GM23248 (cell line): ENCODE measurements at places on chromosomes 4 and X. TPM values are rescaled to one million over a fixed set of nuclear protein-coding genes. Genes with fewer than 3 reads are reported as not detected.

DNA sequence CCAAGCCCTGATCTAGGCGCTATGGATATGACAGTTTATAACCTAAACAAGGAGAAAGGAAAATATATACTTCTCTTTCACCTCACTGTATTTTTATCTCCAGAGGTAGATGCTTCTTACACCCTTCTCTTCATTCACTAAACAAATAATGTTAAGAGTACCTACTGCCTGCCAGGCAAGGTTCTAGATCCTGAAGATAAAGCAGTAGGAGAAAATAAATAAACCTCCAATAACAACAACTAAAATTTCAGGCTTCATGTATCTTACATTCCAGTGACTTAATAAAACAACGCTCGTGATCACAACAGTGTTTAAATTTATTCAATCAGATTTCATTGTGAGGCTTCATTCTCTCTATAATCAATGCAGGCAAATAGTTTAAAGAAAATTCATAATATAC is 20.7 kb downstream of the PDGFC start:
- DNase-seq, result no peak

DNA sequence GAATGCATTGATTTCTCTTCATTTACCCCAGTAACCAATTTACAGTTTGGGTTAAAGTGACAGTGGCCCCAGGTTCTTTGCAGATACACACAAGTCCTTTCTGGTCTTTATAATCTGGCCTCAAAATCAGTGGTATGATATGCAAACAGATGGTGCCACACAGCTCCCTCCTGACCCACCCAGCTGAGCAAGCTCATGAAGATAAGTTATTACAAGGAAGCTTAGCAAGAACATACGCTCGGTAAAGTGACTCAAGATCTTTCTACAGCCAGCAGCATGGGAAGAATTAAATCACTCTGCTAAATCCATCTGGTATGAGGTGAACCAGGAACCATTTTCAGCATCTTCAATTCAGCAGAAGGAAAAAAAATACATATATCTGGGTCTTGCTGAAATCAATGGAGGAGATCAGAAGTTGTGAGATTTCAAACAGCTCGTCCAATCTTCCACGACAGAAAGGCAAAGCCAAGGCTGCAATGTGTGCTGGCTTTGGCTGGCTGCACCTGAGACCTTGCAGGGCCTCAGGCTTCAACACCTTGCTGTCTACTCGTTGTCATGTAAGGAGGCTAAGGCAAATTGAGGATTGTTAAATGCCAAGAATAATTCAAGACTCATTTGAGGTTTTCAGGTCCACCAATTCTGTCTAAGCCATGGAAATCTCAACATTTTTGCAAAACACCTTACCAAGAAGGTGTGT is 28.2 kb downstream of the SEL1L3 start:
- no peak for DNase-seq

DNA sequence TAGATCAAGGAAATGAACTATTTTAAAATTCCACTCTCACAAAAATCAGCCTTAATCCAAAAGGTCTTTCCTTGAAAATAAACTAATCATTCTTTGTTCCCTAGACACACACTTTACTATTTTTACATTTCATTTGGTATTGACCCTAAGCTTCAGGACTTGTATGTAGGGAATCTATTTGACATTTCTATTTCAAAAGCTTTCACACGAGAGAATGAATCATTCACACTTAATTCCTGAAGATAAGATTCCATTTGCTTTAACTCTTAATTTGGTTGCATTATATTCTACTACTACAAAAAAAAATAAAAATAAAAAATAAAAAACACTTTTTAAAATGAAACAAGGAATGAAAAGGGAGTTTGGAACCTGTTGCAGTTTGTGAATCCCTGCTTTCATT is 43.7 kb downstream of the EDNRA start:
- DNase-seq, result no peak

DNA sequence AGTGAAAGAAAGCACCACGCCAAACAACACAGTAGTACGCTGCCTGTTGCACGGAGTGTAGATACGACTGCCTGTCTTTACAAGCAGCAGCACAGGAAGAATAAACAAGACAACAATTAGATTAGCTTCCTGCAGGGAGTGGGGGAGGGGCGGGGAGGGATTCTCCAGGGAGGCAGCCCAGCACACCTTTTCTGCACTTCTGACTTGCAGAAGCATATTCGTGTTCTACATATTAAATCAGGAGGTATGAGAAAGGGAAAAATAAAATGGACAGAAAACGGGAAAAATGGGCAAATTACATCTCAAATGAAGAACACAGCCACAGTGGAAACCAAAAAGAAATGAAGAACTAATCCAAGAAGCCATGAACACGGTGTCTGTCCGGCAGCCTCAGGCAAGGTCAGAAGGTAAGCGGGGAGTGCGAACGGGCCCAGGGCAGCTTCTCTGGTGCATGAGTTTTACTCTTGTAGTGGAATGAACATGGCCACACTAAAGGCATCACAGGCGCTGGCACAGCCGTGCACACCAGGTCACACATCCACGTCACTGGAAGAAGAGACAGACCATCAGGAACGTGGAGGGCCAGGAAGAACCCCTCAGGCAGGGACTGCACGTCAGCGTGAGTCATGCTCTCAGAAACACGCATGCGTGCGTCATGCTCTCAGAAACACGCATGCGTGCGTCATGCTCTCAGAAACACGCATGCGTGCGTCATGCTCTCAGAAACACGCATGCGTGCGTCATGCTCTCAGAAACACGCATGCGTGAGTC is 20.1 kb upstream of the ADRA2C start:
- DNase-seq, result peak; percentile 33

DNA sequence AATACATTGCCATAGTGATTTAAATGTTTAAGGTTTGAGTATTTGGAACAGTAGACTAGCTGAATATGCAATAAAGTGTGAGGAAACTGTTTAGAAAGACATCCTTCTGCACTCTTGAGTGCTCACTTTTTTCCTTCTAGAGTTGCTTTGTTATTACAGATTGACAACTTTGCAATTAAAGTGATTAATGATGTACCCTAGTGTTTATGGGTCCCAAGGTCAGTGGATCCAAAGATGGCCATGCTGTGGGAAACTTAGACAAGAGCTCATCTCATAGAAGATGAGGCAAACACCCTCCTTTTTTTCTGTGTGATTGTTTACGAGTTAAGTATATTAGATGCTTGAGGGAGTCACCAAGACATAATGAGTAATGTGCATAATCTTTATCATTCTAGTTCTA is 118.8 kb downstream of the PDLIM5 start:
- DNase-seq, result no peak

OPRPN gene
- not detected in 2 replicates for total RNA-seq

GYPB gene
- total RNA-seq, result not detected in 2 replicates

APBB2 gene
- 61.0 and 83.8 TPM in 2 replicates for total RNA-seq

RTL5 gene
- total RNA-seq, result 1.0 and 1.8 TPM in 2 replicates
